ENCODE measurements at places on chromosomes 16 and 17.

DNA sequence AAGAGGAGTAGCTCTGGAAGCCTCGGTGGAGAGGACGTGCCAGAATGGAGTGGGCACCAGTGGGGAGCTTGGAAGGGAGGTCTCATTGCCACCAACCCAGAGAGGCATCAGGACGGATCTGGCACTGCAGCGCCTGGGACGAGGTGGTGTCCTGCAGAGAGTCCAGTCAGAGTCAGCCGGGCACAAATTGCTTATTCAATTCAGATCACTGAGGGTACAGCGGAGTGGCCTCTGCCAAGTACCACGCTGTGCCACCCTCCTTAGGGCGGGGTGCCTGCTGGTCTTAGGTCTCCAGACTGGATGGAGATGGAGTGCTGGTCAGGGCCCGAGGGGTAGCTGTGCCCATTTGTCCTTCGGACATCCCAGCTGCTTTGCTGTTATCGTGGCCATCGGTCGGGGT, 18.9 kb upstream of the SPPL2C start:
- DNase-seq = no peak

DNA sequence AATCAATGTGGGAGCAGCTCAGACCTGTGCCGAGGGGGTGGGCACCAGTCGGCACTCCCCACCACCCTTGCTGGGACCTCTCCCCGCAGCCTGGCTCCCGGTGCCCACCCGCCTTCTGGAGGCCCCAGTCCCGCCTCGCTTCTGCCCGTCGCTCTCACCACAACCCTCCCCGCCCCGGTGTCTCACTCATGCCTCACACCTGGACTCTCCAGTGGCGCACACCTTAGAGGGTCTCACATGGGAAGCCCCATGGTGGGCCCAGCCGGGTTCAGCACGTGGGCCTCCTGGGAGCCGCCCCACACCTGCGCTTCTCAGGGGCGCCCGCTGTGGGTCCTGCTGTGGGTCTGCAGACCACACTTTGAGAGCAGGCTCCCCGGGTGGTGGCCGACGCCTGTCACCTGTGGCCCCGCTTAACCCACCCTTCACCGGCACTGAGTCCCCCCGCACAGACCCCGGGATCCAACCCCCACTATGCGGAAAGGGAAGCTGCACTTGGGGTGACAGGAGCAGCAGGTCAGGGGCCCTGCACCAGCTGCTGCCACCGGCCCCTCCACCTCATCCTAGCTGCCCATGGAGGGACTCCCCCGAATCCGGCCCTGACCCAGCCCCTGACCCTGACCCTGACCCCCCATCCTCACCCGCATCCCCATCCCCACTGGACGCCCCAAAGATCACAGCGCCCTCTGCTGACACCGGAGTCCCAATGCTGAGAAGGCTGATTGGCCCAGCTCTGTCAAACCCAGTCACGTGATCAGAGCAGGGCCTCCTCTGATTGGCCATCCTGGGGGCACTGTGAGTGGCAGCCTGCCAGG, 27.4 kb upstream of the SLC38A10 start:
- DNase-seq = no peak

DNA sequence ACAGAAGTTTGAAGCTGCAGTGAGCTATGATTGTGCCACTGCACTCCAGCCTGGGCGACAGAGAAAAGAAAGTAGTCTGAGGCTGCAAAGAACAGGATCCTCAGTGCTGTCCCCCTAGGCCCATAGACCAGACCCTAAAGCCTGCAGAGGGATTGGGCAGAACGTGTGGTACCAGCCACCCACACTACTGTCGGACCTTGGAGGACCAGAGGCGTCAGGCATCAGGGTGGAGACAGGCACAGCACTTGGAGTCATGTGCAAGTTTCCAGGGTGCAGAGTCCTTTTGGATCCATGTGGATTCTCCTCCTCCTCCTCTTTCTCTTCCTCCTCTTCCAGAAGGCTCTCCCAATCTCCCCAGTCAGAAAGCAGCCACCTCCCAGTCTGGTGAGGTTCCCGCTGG, 2.2 kb downstream of the SDR42E2 start:
- DNase-seq = no peak

GRCh38 chr16:75011634-75012307, 12.9 kb downstream of the ZNRF1 start:
- DNase-seq = no peak

GRCh38 chr17:4152471-4152870, 9.5 kb downstream of the CYB5D2 start:
- DNase-seq = no peak

DNA sequence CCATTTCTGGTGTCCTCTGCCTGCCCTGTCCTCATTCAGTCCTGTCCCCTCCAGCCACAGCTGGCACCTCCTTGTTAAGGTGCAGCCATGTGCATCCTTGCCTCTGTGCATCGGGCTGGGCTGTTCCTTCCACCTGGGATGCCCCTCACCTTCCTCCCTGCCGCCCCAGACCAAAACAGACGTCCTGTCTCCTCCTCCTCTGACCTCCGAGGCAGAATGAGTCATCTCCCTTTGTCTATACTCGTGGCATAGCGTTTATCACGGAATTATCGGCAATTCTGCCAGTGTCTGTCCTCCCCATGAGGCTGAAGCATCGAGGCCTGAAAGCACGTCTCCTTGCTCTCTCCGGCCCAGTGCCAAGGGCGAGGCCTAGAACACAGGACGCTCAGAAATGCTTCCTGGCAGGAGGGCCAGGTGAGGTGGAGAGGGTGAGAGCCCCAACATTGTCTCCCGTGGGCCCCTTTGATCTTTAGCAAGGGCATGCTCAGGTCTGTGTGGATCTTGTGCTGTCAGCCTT, 4.6 kb downstream of the RAI1 start:
- no peak for DNase-seq

GRCh38 chr17:78396441-78397337, 18.2 kb downstream of the PGS1 start:
- DNase-seq = no peak

DNA sequence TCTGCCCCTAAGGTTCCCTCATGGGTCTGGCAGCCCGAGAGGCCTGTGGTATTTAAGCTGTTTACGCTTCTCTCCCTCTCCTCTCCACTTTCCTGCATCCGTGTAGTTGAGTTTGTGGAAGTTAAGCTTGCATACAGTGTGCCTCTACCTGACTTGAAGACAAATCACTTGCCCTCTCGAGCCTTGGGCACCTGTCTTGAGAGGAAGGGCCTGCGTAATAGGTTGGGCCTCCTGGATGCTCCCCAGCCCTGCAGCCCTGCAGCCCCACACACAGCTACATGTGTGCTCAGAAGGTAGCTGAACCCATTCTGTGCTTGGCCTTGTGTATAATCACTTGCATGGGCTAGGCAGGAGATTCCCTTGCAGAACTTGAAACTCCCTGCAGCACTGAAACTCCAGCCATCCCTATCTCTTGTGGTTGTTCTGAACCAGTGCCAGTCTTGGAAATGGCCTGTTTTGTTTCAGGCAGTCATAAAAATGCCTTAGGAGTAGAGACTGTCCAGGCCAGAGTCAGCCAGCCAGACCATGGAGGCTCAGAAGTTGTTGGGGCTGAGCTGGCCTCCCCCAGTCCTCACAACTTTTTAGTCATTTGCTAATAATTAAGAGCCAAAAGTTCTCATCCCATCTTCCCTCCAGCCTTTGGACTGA, 134.6 kb downstream of the CLEC16A start:
- DNase-seq = no peak

DNA sequence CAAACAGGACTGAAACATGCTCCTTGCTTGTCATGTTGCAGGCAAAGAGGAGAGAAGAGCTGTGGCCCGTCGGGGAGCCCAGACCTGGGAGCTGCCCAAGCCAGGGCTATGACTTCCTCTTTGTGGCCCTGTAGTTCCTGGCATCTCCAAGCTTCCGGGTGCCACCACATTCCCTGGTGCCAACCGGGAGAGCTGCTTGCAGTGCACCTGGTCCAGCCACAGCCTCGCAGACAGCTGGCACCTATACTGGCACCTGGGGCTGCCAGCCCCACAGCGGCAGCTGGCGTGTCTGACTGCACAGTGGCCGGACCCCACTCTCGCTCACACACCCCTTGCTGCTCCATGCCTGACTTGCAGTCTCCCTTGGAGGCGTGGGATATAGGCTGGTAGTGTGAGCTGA, 37.1 kb upstream of the FOXJ1 start:
- no peak for DNase-seq

DNA sequence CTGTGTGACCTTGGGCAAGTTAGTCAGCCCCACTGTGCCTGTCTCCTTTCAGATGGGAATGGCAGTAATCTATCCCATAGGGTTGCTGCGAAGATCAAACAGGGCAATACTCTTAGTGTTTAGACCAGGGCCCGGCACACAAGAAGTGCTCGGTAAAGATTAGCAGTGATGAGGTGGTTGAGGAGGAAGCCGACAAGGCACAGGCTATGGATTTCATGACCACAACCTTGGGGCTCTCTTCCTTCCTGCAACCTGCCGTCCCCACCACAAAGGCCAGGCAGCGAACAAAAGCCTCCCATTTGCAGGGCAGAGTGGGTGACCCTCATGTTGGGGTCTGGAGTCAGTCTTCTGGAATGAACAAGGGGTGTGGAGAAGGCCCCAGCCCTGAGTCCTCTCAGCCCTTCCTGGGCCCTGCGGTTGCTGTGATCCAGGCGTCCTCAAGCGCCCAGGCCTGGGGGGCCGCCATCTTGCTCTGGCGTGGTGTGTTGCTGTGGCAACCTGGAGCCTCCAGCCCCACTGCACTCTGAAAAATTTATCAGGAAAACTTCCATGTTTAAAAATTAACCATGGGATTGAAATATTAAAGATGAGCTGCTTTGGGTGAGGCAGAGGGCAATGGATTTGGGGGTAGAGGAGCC, 9.8 kb downstream of the ADAM11 start:
- DNase-seq = no peak

GRCh38 chr17:76082326-76083251, 3.6 kb downstream of the ZACN start:
- no peak for DNase-seq

- no peak for DNase-seq
These were observed 75.7 kb downstream of the IRF8 start for GRCh38 chr16:85974428-85975375.

DNA sequence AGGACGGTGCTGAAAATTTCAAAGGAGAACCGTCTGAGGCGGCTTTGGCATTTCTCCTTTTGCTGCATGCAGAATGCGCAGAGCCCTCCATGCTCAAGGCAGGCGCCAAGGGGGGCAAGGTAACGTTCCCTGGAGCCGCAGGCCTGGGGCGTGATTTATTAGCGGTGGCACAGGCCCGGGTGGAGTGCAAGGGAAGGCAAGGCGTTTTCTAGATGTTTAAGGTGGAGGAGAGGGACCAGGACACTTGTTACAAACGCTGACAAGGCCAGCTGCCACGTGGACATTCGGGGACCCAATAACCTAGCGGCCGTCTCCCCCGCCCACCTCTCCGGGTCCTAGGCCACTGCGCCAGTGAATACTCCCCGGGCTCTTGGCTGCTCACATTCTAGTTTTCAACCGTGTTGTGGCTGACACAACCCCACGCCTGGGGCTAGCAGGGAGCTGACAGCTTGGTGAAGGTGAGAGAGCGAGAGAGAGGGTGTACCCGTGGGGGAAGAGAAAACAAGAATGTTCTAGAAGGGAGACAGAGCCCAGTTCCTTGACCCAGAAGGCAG, 250.1 kb downstream of the C16orf95 start:
- no peak for DNase-seq

- no peak for DNase-seq
These were observed 16.8 kb upstream of the DRG2 start for GRCh38 chr17:18070861-18071340.

GRCh38 chr17:72555052-72555451, 434.2 kb downstream of the SOX9 start:
- no peak for DNase-seq

- DNase-seq = peak; percentile 94
These were observed 65.6 kb downstream of the XYLT1 start for GRCh38 chr16:17404941-17405689.

DNA sequence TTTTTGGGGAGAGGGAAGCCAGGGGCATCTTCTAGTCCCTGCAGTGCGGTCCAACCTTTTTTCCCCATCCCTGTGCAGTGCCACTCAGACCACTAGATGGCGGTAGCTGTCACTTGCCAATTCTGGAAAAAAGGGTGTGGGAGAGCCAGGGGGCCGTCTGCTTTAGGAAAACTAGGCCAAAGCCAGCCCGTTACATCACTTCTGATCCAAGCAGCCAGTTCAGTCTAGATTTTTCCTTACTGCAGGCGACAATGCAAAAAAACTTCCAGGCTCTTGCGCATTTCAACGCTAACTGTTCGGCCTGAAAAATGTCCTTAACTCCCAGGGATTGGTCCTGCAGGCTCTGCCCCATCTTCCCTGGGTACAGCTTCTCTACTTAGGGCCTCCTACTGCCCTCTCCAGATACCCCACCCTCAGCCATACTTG, 69.2 kb upstream of the CES5A start:
- DNase-seq = peak; percentile 74

DNA sequence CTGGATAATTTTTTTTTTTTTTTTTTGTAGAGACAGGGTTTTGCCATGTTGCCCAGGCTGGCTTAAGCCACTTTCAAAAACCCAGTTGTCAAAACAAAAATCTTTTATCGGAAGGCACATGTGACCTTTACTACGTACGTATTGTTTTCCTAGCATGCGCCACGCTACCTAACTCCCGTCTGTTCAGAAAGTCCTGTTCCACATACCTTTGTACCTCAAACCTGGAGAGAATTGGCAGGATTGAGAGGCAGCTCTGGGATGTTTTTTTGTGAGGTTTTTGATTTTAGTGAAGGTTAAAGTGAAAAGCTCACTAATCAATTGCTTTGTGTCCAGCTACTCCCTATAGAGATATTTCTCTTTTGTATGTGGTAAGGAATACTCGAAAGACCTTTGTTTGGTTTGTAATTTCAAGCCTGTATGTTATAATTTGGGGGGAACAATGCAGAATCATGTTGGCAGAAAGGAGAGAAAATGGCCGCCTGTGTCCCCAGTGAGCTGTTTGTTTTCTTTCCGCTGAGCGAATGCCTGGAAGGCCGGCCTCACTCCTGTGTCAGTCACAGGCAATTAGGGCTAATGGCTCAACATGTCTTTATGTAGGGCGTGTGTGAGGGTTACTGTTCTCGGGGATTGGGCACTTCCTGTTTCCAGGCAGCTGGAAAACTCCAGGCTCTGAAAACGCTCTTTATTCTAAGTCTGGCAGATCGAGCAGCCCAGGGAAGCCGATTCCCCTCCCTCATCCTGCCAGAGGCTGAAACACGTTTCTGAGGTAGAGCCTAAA, 60.8 kb upstream of the CLEC18A start:
- peak; percentile 94 for DNase-seq

- no peak for DNase-seq
These were observed 4.2 kb downstream of the METRNL start for GRCh38 chr17:83083368-83084201.

DNA sequence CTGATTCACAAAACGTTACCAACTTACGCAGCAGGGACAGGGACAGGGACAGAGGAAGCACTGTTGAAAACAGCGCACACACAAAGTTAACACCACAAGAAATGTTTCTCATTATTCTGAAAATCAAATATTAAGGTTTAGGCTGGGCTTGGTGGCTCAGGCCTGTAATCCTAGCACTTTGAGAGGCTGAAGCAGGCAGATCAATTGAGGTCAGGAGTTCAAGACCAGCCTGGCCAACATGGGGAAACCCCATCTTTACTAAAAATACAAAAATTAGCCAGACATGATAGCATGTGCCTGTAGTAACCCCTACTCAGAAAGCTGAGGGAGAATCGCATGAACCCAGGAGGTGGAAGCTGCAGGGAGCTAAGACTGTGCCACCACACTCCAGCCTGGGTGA, 4.2 kb downstream of the CYTH1 start:
- DNase-seq = no peak

- no peak for DNase-seq
These were observed 11.8 kb downstream of the SREBF1 start for GRCh38 chr17:17824783-17825614.
